ENCODE measurements at places on chromosomes 16 and 17.

DNA sequence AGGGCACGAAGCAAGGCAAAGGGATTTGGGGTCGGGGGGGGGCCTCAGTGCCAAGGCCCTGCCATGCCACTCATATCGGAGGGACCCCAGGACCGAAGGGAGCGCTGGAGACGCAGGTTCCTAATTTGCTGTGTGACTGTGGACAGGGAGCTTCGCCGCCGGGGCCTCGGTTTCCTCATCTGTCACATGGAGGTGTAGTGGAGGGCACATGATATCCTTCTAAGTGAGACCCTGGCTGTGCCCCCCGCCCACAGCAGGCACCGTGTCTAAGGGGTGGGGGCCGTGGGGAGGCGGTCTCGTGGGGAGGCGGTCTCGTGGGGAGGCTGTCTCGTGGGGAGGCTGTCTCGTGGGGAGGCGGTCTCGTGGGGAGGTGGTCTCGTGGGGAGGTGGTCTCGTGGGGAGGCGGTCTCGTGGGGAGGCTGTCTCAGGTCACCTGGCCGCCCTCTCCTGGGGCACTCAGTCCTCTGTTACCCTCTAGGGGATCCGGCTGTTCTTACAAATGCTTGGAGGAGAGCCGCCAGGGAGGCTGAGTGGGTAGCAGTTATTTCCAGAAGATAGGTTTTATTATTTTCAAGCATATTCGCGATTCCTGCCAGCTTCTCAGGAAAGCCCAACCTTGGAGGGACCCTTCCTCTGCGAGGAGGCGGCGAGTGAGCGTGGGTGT lies 205.0 kb downstream of the NTN1 start:
- DNase-seq, result no peak

- DNase-seq, result no peak
Observed at GRCh38 chr17:74466111-74466827, at the start of gene CD300A. TSS of gene CD300A (plus strand) at chr17:74466634. CDS start at chr17:74466704, 70 bp downstream.

DNA sequence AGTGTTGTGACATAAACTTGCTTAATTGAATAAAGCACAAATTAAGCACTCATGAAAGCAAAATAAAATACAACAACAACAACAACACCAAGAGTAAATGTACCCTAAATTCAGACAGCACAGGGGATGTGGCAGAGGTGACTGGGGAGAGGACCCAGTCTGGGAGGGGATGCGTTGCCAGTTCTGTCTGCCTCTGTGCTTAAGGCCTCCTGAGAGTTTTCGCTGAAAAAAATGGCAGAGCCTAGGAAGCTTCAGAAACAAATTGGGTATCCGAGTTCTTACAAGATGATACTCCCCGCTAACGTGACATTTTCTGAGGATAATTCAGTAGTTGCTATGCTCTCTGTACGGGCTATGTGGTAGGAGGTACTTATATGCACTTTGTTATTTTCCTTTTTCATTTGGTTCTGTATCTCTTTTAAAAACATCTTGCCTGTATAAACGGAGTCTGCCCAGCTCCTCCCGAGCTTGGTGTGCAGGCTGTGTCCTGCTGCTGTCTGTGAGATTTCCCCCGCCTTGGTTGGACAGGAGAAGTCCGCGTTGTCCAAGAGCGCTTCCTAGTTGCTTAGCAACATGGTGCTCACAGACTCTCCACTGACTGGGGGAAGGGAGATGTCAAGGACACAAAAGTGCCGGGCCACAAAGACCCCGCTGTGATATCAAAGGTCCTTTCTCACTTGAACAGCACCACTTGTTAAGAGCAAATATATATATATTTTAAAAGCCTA lies 134.2 kb upstream of the CPHXL start:
- DNase-seq, result peak; percentile 50

- DNase-seq, result no peak
Observed at GRCh38 chr16:76800196-76800595, 390.8 kb upstream of the MON1B start.

- no peak for DNase-seq
Observed at GRCh38 chr16:66325717-66326376, 40.6 kb upstream of the CDH5 start.

DNA sequence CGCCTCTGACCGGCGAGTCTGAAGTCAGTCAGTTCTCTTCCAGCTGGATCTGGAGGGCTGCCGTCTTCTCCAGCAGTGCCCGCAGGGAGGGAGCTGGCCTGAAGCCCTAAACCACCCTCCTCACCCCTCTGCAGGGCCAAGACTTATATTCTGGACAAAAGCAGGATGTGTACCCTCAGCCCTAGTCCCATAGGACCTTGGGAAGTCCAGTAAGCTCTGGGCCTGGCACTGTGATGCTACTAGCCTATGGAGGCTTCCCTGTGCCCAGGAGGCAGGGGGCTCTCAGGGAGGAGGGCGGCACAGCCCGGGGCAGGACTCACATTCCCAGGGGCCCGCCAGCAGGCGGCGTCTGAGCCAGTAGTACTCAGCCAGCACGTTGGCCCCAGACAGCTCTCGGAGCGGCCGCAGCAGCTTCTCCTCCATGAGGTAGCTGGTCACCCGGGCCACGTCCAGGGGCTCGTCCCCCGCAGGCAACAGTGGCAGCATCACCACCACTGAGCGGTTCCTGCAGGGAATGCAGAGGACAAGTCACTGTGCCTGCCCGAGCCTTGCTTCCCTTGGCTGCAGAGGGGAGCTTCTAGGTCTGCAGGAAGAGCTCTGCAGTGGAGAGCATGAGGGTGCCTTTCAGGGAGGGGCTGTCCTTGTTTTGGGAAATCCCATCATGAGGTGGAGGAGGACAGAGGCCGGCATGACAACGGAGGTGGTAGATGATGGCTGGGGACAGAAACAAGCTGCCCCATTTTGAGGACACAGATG lies 41.7 kb downstream of the RMI2 start:
- no peak for DNase-seq

DNA sequence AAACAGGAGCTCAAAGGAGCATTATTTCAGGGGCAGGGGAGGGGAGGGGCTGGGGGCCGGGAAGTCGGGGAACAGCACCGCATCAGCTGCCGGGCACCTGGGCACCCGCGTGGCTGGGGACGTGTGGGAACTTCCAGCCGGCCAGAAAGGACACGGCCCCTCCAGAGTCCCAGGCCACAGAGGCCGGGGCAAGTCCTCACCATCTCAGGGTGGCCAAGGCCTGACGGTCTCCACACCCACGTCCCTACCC lies 1.1 kb downstream of the PGAP6 start:
- DNase-seq, result no peak

GRCh38 chr17:59094861-59095530 lies 11.7 kb downstream of the TRIM37 start:
- no peak for DNase-seq

GRCh38 chr17:66691644-66692420 lies 143.1 kb upstream of the CACNG5 start:
- peak; percentile 24 for DNase-seq

- no peak for DNase-seq
Observed at GRCh38 chr17:41962111-41962510, 4.5 kb upstream of the CNP start.

DNA sequence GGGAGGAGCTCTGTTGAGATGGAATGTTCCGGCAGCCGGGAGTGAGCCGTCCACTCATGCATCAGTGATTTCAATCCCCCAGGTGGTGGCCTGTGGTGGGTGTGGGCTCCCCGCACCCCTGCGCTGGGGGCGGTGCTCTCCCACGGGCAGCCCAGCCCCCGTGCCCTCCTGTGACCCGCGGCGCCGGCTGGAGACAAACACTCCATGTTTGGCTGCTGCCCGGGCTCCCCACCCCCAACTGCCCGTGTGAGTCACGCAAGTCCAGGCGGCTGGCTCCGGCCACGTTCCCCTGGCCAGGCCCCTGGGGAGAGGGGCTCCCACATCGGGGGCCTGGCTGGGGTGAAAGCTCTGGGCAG lies 29.4 kb downstream of the CACNA1H start:
- DNase-seq, result no peak

- DNase-seq, result no peak
Observed at GRCh38 chr17:44555099-44555498, 2.2 kb upstream of the FZD2 start.

- DNase-seq, result no peak
Observed at GRCh38 chr17:79027274-79027924, 3.4 kb downstream of the C1QTNF1 start.

DNA sequence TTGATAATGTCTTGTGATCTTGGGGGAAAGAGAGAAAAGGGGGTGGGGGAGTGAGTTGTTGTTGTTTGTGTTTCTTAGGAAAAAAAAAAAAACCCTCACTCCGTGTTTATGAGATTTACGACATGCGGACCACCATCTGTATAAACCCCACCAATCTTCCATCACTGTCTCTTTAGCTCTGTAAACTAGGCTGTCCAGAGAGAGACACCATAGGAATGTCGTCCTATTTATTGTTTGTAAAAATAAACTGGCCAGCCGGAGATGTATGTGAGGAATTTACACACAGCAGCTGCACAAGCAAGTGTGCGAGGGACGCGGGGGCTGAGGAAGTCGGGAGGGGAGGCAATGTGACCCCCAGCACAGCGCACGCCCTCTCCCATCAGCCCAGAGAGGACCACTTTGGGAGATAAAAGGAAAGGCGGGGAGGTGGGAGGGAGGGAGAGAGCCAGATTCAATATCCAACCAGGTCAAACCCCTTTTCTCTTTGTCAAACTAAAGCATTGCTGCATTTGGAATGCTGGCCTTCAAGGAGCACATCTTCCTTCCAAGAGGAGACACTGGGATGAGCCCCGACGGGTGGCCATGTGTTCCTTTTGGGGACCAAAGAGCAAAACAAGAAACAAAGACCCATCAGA lies 136.2 kb upstream of the SALL1 start:
- no peak for DNase-seq

- no peak for DNase-seq
Observed at GRCh38 chr16:86496929-86497461, 13.3 kb upstream of the FOXF1 start.

DNA sequence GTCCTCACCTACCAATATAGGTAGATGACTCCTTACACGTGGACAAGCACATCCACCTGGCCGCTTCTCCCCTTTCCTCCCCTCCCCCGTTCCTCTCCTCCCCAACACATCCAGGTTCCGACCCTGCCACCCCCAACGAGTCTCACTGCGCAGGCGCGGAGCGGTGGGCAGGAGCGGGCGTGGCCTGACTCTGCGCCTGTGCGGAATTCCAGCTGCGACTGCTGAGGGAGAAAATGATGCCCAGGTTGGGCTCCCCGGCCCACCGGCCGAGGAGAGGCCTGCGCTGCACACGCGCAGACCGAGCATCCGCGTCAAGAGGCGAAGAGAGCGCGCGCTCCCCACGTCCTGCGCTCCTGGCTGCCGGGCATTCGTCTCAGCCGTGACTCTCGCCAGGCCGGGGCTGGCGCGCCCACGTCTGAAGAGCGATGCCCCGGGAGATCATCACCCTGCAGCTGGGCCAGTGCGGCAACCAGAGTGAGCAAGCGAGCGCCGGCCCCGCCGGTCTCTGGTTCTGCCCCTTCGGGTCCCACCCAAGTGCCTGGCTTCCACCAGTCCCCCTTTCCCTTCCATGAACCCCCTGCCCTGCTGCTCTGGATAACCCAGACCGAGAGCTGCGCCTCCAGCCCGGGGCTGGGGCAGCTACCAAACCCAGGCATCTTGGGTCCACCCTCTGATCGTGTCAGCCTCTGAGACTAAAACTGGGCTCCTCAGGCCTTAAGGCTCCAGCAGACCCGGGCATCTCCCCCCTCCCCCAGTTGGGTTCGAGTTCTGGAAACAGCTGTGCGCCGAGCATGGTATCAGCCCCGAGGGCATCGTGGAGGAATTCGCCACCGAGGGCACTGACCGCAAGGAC lies at the start of gene TUBG2:
TUBG2 (plus strand) TSS at position 206 of the 853 bp plus-strand sequence; CDS start at position 426, 220 bp downstream.
- DNase-seq, result peak; percentile 82

DNA sequence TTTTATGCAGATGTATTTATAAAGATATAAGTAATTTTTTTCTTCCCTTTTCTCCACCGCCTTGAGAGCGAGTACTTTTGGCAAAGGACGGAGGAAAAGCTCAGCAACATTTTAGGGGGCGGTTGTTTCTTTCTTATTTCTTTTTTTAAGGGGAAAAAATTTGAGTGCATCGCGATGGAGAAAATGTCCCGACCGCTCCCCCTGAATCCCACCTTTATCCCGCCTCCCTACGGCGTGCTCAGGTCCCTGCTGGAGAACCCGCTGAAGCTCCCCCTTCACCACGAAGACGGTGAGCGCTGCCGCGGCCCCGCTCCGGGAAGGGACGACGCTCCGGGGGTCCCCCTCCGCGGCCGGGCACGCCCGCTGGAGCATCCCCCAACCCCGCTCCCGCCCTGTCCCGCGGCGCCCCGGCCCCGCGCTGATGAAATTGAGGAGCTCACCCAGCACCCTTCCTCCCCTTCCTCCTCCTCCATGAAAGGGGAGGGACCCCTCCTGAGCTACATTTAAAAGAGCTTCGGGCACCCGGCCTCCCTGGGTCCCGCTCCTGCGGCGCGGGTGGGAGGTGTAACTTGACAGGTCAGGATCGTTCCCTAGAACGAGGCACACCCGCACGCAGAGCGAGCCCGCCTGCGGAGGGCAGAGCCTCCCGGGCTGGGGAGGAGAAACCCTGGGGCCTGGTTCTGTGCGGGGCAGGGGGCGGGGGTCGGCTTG lies 706 bp downstream of the HLF start:
- no peak for DNase-seq

GRCh38 chr17:11944587-11944986 lies 52.7 kb downstream of the ZNF18 start:
- DNase-seq, result no peak

GRCh38 chr17:35129154-35129972 lies 7.9 kb downstream of the FNDC8 start:
- DNase-seq, result no peak

DNA sequence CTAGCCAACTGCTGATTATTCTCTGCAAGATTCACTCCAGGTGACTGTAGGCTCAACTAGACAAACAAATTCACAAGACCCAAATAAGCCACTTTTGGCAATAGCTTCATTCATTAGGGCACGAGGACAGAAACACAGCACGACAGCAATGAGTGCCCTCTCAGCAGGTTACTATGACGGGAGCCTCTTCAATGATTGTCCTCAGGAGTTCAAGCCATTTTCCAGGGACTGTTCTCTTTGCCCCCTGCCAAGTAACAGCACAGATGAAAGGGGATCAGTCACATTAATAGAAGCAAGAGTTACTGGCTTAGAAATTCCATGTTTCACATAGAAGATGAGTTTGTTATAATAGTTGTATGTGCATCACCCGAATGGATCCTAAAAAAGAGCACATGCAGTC lies 712.2 kb downstream of the CDH8 start:
- DNase-seq, result no peak

GRCh38 chr16:79054211-79054984 lies 546.1 kb downstream of the MAF start:
- DNase-seq, result no peak

DNA sequence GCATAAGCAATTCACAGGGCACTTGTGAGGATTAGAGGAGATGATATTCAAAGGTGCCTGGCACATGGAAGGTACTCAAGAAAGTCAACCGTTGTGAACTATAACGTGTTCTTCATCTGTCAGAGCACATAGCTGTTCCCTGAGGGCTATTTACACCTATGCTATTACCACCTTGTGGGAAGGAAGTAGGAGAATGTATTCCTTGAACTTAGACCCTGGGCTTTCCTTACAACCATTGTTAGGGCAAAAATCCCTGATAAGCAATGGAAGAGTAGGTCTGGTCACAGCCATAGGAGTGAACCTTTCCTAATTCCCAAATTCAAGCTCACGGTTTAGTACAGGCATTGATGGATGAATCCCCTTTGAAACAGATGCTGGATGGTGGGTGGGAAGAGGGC lies 188.6 kb downstream of the HAPSTR1 start:
- no peak for DNase-seq

- no peak for DNase-seq
Observed at GRCh38 chr17:11996722-11997146, 541 bp downstream of the ZNF18 start.

Data from NCI-H2029 (cell line).